ENCODE measurements at places on chromosomes 7 and 10.
A peak's percentile ranks its signal among the peaks of the same experiment; 100 is the strongest.

- DNase-seq, result peak; percentile 8
Measured at GRCh38 chr7:106915873-106916272, 50.8 kb downstream of the PIK3CG start.

DNA sequence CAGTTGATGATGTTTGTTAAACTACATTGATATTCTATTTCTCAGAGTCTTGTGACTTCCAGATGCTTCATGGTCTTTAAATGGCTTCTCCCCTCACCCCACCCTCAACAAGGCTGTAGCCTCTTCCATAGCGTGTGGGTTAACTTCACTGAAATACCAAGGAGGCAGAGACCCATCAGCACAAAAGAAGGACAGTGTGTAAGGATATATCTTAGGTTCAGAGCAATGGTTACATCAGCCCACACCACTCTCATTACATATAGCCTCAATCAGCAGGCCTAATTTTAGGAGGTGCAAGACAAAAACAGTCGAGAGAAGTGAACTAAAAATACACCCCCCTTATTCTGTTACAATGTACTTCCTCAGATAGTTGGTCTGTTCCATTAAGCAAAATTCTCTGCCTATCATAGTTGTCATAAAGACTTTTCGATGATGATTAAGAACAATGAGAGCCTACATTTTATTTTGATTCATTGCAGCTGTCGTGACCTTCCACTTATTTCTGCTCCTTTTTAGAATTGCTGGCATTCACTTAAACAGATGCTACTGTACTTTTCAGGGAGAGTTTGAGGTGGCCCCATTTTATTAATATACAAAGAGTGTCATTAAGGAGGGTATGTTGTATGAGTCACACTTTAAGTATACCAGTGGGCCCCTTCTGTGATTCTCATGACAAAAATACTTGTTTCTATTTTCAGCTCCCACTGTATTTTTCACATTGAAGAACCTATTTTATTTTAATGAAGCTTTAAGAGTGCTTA lies 52.1 kb downstream of the WIPF3 start:
- DNase-seq, result no peak

DNA sequence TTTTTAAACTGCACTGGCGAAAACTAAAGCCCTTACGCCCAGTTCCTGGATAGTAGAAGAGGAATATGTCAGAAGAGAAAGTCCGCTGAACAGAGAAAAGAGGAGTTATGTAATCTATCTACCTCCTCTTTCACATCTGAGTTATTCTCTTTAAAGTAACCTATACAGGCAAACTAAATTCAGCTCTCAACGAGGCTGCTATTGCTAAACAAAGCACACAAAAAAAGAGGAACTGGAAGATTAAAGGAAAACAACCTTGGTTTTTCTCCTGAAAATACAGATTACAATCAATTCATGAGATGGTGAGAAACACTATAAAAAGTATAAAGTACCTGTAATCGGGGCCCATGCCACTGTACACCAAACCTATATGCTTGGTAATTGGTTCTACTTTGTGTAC lies 5.8 kb downstream of the PSMA2 start:
- no peak for DNase-seq

- no peak for DNase-seq
Measured at GRCh38 chr10:785089-785860, 95.8 kb upstream of the DIP2C start.

GRCh38 chr10:30686708-30687107 lies 57.2 kb upstream of the LYZL2 start:
- no peak for DNase-seq

DNA sequence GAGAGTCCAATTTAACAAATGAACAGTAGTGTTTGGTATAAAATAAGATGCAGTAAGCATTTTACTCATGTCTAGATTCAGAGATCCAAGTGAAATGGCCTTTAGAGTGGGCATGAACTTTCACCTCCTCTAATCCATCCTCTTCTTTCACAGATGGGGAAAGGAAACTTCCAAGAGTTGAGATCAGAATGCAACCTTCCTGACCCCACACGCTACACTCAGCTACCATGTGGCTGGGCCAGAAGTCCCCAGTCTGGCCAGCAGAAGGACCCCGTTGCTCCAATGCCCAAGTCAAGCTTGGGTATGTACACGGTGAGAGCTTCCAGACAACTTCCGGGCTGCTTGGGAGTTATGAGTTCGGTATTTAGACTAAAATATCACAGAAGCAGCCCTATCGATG lies 228.0 kb downstream of the ELMO1 start:
- DNase-seq, result no peak

- DNase-seq, result no peak
Measured at GRCh38 chr7:16697507-16698199, 51.7 kb downstream of the BZW2 start.

- no peak for DNase-seq
Measured at GRCh38 chr7:22240904-22241571, 115.9 kb downstream of the RAPGEF5 start.

DNA sequence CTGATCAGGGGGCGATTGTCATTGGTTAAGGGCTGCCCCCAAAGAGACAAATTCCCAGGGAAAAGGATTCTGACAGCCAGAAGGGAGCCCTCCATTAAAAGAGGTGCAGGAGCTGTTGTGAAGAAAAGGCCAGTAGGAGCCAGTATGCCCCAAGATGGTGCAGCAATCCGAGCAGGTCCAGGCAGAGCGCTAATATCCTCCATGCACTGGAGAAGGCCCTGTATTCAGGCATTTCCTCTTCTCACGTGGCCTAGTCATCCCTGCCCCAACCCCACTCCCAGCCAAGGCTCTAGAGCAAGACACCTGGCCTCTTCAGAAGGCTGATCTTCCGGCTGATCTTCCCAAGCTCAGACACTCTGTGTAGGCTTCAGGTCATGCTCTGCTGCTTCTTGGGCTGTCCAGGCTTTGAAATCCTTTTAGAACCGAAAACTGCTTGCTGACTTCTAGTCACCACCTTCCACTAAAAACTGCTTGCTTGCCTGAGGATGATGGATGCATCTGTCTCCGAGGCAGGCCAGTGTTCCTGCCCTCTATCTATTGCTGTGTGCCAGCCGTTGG lies 77.4 kb downstream of the CYP26A1 start:
- no peak for DNase-seq

GRCh38 chr10:76991621-76992020 lies 646.0 kb downstream of the KCNMA1 start:
- DNase-seq, result no peak

DNA sequence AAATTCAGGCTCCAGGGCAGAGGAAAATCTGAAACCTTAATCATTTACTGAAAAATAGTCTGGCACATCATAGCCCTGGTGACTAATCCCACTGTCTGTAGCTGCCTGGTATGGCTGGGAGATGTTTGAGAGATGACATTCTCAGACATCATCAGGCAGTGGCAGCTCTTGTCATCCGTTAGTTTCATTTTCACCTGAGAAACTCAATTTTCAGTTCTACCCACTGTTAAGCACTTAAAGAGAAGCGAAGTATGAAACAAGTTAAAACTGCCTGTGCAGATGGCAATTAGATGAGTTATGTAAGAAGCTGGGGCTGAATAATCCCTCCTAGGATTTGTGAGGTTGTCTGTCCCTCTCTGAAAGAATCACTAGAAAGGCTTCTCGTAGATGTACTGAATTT lies 150.2 kb downstream of the NSUN6 start:
- DNase-seq, result no peak

Measured in activated naive CD8-positive, alpha-beta T cell treated with anti-CD3 and anti-CD28 coated beads for 36 hours (primary cell).